ENCODE measurements at places on chromosomes 5 and 9. TPM values are rescaled to one million over a fixed set of nuclear protein-coding genes. Genes with fewer than 3 reads are reported as not detected.

SHOC1 gene
- not detected for total RNA-seq

- H3K27ac ChIP-seq = no peak overlapping the region
- peaks cover 10% of the 10 kb centered on the region for H3K27me3 ChIP-seq
- H3K36me3 ChIP-seq = no peaks in the 10 kb centered on the region
- no peak for DNase-seq
- peaks cover 3% of the 10 kb centered on the region for H3K4me1 ChIP-seq
- no peak overlapping the region for H3K4me3 ChIP-seq
Observed at GRCh38 chr9:126503333-126504085, 110.2 kb upstream of the LMX1B start.

OTP gene
- total RNA-seq = not detected

SNCAIP gene
- total RNA-seq = 0.17 TPM

LCNL1 gene
- total RNA-seq = 1.9 TPM

STKLD1 gene
- 1.8 TPM for total RNA-seq

GRCh38 chr5:45038366-45038987 lies 229.7 kb downstream of the MRPS30 start:
- H3K36me3 ChIP-seq = no peaks in the 10 kb centered on the region
- no peaks in the 10 kb centered on the region for H3K4me1 ChIP-seq
- DNase-seq = no peak
- H3K27ac ChIP-seq = no peak overlapping the region
- H3K4me3 ChIP-seq = no peak overlapping the region

DNA sequence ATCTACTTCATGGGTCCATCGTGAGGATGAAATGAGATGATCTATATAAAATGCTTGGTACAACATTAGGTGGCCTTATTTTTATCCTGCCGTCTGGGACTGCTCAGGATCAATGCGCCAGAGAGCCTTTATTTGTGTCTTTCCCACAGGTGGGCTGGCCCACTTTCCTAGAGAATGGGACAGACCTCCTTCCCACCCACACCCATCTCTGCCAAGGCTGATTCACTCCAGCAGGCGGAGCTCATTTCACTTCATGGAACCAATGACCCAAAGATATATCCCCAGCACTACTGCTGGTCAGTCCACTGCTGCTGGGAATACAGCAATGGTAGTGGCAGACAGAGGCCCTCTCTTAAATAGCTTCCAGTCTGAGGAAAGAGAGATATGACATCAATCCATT lies 35.7 kb downstream of the TGFBI start:
- DNase-seq = no peak
- no peak overlapping the region for H3K27ac ChIP-seq
- H3K4me3 ChIP-seq = no peak overlapping the region
- H3K4me1 ChIP-seq = no peaks in the 10 kb centered on the region
- H3K27me3 ChIP-seq = no peaks in the 10 kb centered on the region
- H3K36me3 ChIP-seq = no peaks in the 10 kb centered on the region

GRCh38 chr9:95074632-95075031 lies 242.9 kb downstream of the FANCC start:
- DNase-seq = no peak
- no peaks in the 10 kb centered on the region for H3K4me1 ChIP-seq
- H3K4me3 ChIP-seq = no peak overlapping the region
- no peaks in the 10 kb centered on the region for H3K36me3 ChIP-seq

MARCHF3 gene
- total RNA-seq = 10.0 TPM

DNA sequence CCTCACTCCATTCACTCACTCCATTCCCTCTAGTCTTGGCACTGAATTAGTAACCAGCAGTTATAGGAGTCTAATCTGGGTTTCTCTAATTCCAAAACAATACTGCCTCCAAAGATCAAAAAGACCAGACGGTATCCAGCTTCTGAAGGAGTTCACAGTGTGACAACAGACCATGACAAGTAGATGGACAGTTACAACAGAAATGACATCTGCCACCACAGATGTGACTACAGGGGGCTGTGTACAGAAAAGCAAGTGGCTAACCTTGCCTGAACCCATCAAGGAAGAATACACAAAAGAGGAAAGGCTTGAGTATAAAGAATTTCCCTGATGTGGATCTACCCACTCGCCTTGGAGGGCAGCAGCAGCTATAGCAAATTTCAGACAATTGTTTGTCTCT lies 112.4 kb downstream of the ACTL7B start:
- no peaks in the 10 kb centered on the region for H3K36me3 ChIP-seq
- no peak overlapping the region for H3K27ac ChIP-seq
- no peaks in the 10 kb centered on the region for H3K4me1 ChIP-seq
- DNase-seq = no peak

DNA sequence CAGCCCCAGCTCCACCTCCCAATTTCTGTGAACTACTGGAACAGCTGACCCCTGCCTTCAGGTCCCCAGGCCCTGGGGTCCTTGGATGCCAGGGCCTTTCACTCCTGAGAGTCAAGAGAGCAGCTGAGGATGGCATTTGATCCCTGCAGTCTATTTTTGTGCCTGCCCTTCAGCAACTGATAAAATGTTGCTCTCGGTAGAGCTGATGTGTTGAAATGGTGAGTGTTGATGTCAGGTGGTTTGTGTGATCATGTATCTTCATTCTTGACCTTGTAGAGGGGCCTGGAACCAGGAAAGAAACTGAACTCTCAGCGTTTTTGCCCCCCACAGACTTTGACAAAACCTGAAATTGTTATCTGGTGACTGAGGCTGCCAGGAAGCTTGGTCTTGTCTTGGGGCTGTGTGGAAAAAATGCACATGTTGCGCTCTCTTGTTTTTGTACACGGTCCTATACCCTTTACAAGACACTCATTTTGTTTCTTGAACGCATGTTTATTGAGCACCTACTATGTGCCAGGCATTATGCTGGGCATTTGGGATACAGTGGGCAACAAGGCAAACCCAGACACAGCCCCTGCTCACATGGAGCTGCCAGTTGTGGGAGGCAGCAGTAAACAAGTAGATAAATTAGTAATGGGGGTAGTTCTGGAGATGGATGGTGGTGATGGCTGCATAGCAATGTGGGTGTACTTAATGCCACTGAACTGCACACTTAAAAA lies 78.3 kb downstream of the PPARGC1B start:
- H3K36me3 ChIP-seq = no peaks in the 10 kb centered on the region
- H3K4me1 ChIP-seq = no peaks in the 10 kb centered on the region
- DNase-seq = no peak
- no peaks in the 10 kb centered on the region for H3K27me3 ChIP-seq
- no peak overlapping the region for H3K27ac ChIP-seq
- H3K4me3 ChIP-seq = no peak overlapping the region

DNA sequence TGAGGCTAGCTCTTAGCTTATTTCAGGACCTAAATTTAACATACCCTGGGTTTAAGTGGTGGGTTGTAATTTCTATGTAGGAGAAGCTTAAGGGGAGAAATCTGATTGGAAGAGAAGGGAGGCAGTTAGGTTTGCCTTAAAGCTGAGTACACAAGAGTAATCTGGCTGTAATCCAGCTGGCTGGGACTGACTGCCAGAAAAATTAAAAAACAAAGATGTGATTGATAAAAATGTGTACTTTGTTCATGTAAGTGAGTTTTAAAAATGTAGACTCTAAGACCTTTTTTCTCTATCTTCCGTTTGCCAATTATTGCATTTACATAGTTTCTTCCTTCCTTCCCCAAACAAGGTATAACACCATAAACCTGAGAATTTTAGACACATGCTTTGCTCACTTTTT lies 17.5 kb upstream of the MSMP start:
- H3K27ac ChIP-seq = no peak overlapping the region
- no peak overlapping the region for H3K4me3 ChIP-seq
- no peaks in the 10 kb centered on the region for H3K27me3 ChIP-seq
- no peaks in the 10 kb centered on the region for H3K36me3 ChIP-seq

DNA sequence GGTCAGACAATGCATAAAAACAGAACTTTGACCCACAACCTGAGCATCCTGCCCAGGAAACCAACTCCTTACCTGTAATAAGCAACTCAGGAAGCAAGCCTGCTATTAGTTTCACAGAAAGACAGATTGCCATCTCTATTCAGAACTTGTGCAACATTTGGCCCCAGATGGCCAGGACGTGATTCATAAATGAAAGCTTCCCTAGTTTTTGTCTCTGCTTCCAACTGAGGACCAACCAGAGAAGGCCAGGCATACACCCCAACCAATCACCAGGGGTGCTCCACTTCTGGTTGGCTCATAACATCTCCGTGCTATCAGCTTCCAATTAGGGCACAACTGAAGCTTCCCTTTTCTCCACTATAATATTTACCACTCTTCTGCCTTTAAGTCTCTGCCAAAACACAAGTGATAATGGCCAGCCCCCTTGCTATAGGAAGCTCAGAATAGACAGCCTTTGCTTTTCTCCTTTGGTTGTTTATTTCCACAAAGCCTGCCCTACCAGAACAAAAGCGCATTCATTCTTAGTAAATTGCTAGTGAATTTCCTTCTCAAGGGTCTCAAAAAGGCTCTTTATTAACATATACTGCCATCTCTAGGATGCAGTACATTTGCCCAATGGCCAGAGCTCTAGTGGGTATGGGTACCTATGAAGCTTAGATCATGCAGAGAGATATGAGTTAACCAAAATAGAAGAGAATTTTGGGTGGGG lies 289.7 kb upstream of the DAP start:
- no peak overlapping the region for H3K27ac ChIP-seq
- DNase-seq = no peak
- no peaks in the 10 kb centered on the region for H3K27me3 ChIP-seq
- no peaks in the 10 kb centered on the region for H3K4me1 ChIP-seq

GRCh38 chr9:137727716-137728115 lies 108.9 kb downstream of the EHMT1 start:
- H3K27me3 ChIP-seq = no peaks in the 10 kb centered on the region
- no peak for DNase-seq
- no peak overlapping the region for H3K27ac ChIP-seq
- peaks cover 29% of the 10 kb centered on the region for H3K4me1 ChIP-seq
- H3K36me3 ChIP-seq = peaks cover 9% of the 10 kb centered on the region
- H3K4me3 ChIP-seq = no peak overlapping the region

NUDCD2 gene
- total RNA-seq = 27.1 TPM

DNA sequence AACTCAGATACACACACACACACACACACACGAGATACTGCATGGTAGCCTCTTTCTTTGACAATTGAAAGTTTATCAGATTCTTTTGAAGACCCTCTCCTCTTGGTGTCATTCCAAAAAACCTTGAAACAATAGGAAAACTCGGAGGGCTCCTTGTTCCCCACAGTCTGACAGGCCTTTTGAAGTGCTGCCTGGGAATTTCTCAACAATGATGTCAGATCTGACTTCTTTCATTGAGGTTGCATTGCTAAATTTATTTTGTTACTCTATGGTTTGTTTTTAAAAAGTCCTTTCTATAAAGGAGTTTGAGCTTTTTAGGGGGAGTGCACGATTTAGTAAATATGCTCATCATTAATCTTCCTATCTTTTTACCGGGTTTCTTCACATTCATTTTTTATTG lies 583.9 kb downstream of the SEMA5A start:
- no peak overlapping the region for H3K4me3 ChIP-seq
- no peaks in the 10 kb centered on the region for H3K27me3 ChIP-seq
- DNase-seq = no peak
- no peak overlapping the region for H3K27ac ChIP-seq
- no peaks in the 10 kb centered on the region for H3K4me1 ChIP-seq
- H3K36me3 ChIP-seq = no peaks in the 10 kb centered on the region

DNA sequence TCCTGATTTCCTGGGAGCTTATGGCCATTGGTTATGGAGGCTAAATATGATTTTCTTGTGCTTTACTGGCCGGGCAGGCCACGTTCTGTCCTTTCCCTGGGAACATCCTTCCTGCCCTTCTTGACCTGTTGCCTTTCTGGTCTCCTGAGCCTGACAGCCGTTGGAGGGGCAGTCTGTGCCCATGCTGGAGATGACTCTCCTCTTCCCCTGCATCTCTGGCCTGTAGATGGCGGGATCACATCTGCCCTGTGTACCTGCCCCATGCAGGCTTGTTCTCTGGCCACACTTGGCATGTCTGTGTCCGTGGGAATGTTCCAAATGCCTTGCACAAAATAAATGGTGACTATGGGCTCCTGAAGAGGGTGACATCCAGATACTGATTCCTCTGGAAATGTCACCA lies 253.1 kb upstream of the IRX4 start:
- H3K27ac ChIP-seq = no peak overlapping the region
- H3K36me3 ChIP-seq = no peaks in the 10 kb centered on the region
- H3K4me1 ChIP-seq = no peaks in the 10 kb centered on the region
- H3K4me3 ChIP-seq = no peak overlapping the region

WWC1 gene
- total RNA-seq = 0.68 TPM

- H3K27ac ChIP-seq = no peak overlapping the region
- H3K4me3 ChIP-seq = no peak overlapping the region
- no peaks in the 10 kb centered on the region for H3K27me3 ChIP-seq
- H3K4me1 ChIP-seq = no peaks in the 10 kb centered on the region
Observed at GRCh38 chr9:92895812-92896436, 18.1 kb upstream of the ZNF484 start.

NRG2 gene
- 0.22 TPM for total RNA-seq

DNA sequence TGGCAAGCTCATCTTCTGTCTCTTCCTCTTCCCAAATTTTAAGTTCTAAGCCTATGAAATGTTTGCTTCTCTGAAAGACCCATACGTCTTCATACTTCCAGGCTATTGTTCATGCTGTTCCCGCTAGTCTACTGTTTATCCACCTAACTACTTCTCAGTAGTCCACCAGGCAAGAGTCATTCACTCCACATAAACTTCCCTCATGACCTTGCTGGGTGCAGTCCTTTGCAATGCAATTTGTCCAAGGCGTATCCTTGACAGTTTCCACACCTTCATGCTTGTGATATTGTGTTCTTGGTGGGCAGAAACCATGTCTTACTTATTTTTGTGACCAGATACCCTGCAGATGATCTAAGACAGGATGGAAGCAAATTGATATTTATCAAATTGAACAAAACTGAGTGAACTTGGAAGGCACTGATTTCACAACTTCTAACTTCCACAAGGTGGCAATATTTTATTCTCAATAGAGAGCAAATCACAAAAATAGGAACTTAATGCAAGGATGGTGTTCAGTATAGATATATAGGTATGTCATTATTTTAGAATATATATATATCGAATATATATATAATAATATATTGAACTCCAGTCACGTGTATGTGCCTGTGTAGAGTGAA lies 30.3 kb downstream of the TYRP1 start:
- H3K27me3 ChIP-seq = no peaks in the 10 kb centered on the region
- H3K4me1 ChIP-seq = no peaks in the 10 kb centered on the region
- DNase-seq = no peak
- no peaks in the 10 kb centered on the region for H3K36me3 ChIP-seq

KCTD16 gene
- total RNA-seq = not detected

CREBRF gene
- 105 TPM for total RNA-seq

CSF1R gene
- total RNA-seq = 92.4 TPM

DNA sequence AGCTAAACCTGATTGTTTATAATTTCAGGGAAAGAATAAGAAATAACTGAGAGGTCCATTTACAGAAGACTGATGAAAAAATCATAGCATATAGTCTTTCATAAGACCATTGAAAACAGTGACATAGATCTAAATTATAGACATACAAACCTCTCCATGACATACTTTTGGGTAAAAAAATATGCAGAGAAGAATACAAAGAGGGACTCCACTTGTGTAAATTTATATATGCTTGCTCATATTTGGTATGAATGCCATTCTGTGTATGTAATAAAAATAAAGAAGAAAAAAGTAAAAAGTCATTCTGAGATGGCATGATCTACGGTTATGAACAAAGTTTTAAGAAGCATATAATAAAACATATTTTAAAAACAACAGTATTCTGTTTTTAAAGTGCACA lies 310.7 kb downstream of the ASTN2 start:
- no peak for DNase-seq
- H3K27me3 ChIP-seq = no peaks in the 10 kb centered on the region
- H3K27ac ChIP-seq = no peak overlapping the region
- H3K4me3 ChIP-seq = no peak overlapping the region
- no peaks in the 10 kb centered on the region for H3K36me3 ChIP-seq
- no peaks in the 10 kb centered on the region for H3K4me1 ChIP-seq

All from naive thymus-derived CD4-positive, alpha-beta T cell (primary cell).